Stimulated activated CD4-positive, alpha-beta T cell treated with anti-CD3 and anti-CD28 coated beads, Interleukin-1b, Interleukin-23, amount 100 ng/mL, for 4 hours (primary cell): ENCODE measurements at places on chromosomes 5 and 9.

DNA sequence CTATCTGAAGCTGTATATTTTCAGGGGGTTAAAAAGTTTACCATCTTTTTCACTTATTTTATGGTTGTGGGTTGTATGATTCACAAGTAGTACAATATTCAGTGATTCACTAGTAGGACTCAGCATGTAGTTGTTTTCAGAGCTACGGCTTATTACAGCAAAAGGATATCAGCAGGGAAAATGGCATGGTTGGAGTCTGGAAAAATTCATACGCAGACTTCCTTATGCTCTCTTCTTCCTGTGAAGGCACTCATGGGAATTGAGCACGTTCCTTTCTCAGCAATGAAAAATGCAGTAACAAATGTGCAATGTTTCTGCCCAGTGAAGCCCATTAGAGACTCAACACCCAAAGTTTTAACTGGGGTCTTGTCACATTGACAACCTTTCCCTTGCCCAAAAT lies 250.5 kb downstream of the KCNN2 start:
- no peak for DNase-seq

DNA sequence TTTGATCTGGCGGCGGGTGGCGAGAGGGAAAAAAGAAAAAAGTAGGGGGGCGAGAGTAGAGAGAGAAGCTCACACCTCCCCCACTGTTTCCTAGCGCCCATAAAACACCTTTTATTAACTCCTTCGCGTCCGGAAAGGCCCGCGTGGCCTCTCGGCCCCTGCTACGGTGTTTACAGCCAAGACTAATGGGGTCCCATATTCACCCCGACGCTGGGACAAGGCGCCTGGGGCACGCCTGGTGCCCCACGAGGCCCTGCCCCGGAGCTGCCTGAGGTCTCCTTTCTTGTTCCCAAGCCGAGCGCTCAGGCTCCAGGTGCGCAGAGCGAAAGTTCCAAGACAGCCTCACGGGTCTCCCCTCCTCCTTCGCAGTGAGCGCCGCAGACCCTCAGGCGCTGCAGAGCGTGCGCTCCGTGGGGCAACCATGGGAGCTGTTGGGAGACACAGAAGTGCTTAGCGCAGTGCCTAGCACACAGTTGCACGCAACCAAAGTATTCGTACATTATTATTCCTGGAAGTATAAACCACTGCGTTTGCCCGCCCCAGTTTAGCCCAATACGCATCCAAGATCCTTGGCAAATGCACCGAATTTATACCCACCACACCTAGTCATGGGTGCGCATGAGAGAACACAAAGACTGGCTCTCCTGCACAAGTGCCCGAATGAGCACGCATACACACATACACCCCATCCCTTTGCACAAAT lies 4.3 kb downstream of the HAND1 start:
- DNase-seq: no peak

DNA sequence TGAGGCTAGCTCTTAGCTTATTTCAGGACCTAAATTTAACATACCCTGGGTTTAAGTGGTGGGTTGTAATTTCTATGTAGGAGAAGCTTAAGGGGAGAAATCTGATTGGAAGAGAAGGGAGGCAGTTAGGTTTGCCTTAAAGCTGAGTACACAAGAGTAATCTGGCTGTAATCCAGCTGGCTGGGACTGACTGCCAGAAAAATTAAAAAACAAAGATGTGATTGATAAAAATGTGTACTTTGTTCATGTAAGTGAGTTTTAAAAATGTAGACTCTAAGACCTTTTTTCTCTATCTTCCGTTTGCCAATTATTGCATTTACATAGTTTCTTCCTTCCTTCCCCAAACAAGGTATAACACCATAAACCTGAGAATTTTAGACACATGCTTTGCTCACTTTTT lies 17.5 kb upstream of the MSMP start:
- DNase-seq: no peak

DNA sequence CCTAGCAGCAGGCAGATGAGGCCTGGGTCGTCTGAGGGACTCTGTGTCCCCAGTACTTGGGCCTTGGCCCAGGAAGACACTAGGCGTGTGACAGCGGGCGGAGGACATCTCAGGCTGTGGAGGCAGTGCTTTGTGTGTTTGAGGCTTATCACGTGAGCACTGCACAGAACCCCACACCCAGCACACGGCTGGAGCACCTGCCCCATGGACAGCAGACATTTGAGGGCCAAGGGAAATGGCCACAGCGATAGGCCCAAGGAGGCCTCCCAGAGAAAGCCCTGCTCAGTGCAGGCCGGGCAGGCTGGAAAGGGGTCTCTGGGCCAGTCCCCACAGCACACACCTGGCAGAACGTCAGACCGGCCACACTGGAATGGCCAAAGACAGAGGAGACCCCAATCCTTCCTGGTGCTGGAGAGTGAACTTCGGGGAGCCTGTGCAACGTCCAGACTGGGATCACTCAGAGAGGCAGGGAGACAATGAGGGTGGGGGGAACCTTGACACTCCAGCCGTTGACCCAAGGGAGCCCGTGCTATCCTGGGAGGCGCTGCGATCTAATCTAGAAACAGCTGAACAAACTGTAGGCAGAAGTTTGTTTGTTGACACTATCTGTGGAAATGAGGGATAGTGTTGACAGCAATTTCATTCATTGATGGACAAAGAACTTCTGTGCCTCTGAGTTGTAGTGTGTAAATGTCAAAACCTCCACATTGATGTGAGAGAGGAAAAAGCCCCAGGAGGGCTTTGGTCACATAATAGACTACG lies 19.6 kb upstream of the FLT4 start:
- DNase-seq: no peak

- DNase-seq: no peak
These were observed 187.8 kb downstream of the FANCC start for GRCh38 chr9:95129476-95130291.

GRCh38 chr5:36646507-36647023 lies 40.2 kb downstream of the SLC1A3 start:
- DNase-seq: no peak

DNA sequence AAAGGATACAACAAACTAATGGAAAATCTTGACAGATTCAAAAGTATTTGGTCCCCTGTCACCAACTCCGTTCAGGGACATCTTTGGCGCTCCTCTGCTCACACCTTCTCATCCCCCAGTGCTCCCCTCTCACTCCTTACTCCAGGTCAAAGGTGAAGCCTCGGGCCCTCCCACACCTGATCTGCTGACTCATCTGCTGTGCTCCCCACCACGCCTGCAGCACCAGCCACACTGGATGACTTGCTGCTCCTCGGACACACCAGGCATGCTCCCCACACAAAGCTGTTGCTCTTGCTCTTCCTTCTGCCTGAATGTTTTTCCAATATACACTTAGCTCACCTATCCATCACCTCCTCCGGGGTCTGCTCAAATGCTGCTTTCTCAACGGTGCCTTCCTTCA lies 123.4 kb downstream of the ESM1 start:
- no peak for DNase-seq

- DNase-seq: no peak
These were observed 26.8 kb upstream of the GARNL3 start for GRCh38 chr9:127237801-127238200.
